ENCODE measurements at places on chromosomes 13 and 19.

GRCh38 chr13:85287528-85287927, 511.7 kb downstream of the SLITRK6 start:
- no peak for DNase-seq

DNA sequence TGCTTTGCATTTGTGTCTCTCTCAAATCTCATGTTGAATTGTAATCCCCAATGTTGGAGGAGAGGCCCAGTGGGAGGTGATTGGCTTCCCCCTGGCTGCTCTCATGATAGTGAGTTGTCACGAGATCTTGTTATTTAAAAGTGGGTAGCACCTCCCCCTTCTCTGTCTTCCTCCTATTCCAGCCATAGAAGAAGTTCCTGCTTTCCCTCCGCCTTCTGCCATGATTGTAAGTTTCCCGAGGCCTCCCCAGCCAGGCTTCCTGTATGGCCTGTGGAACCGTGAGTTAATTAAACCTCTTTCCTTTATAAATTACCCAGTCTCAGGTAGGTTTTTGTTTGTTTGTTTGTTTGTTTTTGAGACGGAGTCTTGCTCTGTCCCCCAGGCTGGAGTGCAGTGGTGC, 3.8 kb downstream of the LILRA4 start:
- DNase-seq, result peak; percentile 85

- DNase-seq, result no peak
Observed at GRCh38 chr13:102361113-102361512, 40.7 kb downstream of the FGF14 start.

DNA sequence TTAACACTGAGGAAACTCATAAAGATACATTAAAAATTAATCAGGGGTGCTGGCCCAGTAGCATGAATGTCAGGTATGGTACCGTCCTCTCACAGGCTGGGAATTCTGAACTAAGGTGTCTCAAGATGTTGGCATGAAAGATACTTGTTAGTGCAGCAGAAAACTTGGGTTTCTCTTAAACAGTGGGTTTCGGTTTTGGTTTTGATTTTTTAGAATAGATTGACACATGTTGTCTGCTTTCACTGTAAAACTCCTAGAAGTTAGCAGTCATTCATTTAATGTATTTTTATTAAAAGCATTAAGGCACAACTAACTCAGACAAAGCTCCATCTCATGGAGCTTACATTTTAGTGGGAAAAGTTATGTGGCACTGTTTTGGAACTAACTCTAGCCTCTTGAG, 3.5 kb upstream of the OBI1 start:
- DNase-seq, result no peak

DNA sequence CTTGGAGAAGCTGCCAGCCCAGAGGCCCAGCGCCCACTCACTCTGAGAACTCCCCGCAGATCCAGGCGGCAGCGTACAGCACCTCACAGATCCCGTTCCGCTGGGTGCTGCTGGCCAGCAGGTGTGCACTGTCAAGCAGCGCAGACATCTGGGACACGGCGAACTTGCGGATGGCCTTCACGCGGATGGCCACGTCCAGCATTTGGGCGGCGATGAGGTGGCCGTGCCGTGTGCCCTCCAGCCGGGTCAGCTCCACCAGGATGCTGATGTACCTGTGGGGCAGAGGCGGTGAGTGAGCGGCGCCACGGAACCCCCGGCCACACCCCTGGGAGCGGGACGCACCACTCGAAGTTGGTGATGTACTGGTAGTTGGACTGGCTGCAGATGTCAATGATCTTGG, 24.1 kb downstream of the IZUMO4 start:
- DNase-seq, result no peak

GRCh38 chr13:93758575-93758974, 532.0 kb downstream of the GPC6 start:
- DNase-seq, result no peak

DNA sequence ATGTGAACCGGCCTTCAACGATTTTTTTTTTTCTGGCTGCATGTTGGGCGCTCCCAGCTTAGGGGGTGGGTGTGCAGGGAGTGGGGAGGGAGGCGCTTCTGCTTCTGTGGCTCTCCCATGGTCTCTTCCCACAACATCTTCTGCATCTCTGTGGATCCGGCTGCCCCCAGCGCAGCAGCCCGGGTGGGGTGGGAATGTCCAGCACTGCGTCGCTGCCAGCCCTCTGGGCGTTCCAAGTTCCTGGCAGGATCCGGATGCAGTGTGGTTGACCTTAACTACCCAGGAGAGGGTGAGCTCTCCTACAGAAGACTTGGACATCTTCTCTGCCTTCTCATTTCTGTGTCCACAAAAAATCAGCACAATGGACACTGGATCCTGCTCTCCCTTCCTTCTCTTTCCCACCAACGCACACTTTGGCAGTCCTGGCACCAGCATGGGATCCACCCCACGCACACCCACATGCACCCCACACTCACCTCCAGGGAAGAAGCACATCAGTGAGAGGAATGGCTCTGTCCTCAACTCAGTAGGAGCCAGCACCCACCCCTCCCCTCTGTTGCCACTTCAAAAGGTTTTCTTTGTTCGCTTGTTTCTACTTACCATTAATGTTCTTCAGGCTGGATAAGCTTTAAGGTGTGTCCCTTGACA, 177.3 kb downstream of the COL4A1 start:
- DNase-seq, result no peak

- no peak for DNase-seq
Observed at GRCh38 chr13:24351423-24351822, 42.0 kb downstream of the C1QTNF9 start.

- DNase-seq, result no peak
Observed at GRCh38 chr19:5536337-5536894, 31.3 kb downstream of the TINCR start.

All from suppressor macrophage (primary cell).